ENCODE measurements at places on chromosomes 3 and 15.

GRCh38 chr15:64235552-64235951 lies 72.7 kb upstream of the PPIB start:
- no peak for DNase-seq

- no peak for DNase-seq
Measured at GRCh38 chr3:42608581-42608980, 8.1 kb downstream of the NKTR start.

DNA sequence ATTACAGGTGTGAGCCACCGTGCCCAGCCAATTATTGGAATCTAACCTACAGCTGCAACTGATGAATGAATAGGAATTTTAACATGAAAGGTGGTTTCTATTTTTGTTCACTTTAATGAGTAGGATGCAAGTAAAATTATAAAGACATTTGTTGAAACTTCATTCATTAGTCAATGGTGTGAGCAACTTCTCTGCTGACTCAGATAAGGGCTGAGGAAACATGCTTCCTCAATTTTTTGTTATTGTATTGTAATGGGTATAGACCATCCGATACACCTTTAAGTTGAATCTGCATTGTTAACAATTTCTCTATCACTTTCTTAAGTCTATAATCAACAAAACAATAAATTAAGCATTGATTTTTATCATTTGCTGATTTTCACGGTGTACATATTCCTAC lies 127.8 kb downstream of the STAG1 start:
- DNase-seq: no peak

DNA sequence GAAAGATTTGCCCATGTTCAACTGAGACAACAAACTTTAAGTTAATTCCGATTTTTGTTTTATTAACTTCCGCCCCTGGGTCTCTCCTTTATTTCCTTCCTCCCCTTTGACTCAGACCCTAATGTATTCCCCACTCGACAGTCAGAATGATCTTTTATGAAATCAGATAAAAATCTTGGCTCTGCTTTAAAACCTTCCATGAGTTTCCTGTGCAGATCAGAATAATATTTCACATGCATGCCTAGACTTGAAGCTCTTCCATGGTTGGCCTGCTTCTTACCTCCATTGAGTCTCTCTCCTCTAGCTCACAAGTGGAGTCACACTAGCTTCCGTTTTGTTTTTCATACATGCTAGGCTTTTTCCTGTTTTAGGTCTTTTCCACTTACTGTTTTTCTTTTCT lies 116.8 kb upstream of the SPATA16 start:
- no peak for DNase-seq

- no peak for DNase-seq
Measured at GRCh38 chr3:58200121-58200709, 10.6 kb downstream of the DNASE1L3 start.

GRCh38 chr3:34582055-34582454 lies 783.6 kb downstream of the PDCD6IP start:
- DNase-seq: no peak

GRCh38 chr3:61541694-61542093 lies 19.7 kb upstream of the PTPRG start:
- no peak for DNase-seq

DNA sequence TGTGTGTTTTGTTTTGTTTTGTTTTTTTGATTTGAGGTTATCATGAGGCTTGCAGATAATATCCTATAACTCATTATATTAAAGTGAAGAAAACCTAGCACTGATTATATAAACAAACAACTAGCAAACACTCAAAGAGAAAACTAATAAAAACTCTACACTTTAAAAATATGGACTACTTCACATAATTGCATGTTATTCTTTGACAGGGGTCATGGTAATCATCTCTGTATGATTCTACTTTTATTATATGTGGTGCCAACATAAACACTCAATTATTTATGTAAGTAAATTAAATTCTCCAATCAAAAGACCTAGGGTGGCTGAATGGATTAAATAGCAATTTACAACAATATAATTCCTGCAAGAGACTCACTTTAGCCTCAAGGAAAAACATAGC lies 44.6 kb upstream of the P3H2 start:
- DNase-seq: no peak

GRCh38 chr15:80456517-80457492 lies 52.6 kb downstream of the ARNT2 start:
- no peak for DNase-seq

Data from C1 segment of cervical spinal cord (tissue), 14 donors.